ENCODE measurements at places on chromosomes 2 and 18. TPM values are rescaled to one million over a fixed set of nuclear protein-coding genes. Genes with fewer than 3 reads are reported as not detected.

- DNase-seq = no peak
Observed at GRCh38 chr2:174327841-174328113, 7.0 kb upstream of the SP9 start.

- no peak for DNase-seq
Observed at GRCh38 chr2:231614559-231615057, 21.9 kb downstream of the TEX44 start.

DNA sequence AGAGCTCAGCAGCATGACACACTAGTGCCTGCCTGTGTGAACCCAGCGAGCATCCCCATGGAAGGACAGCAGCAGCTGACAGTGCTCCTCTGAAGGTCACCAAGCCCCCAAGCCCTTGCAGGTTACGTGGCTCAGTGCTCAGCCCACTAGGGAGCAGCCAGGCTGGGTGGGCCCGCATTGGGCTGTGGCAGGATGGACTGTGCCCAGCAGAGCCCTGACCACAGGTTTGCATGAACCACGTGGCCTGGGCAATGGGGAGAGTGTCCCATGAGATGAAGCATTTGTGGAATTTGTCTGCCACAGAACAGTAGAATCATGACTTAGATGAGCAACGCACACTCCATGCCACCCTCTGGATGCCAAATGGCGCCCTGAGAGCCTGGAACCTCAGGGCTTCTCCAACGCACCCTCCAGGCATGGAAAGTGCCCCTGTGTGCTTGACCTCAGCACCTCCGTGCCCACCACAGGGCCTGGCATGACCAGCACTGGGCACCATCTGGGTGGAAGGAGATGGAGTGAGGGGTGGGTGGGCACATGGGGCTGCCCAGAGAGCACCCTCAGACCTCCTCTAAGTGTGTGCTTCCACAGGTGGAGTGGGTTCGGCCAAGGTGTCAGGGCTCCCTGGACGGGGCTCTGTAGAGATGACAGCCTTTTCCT lies 216.1 kb upstream of the RAB6C start:
- no peak for DNase-seq

GRCh38 chr2:225761396-225761795 lies 361.9 kb downstream of the NYAP2 start:
- DNase-seq = no peak

DNA sequence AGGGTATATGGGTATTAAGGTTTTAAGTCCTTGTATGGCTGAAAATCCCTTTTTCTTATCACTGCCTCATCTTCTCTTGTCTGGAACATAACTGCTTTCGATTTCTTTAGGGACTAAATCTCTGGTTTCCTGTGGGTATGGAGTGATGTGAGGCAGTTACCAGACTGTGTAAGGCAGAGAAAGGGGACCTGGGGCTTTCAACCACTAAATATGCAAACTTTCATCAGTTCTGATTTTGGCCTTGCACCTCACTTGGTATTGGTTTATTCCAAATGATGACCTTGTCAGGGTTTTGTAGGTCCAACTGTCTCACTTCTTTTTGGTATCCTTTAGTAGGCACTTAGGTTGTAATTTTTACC lies 9.3 kb downstream of the MAP4K4 start:
- no peak for DNase-seq

The OSR1 gene
- total RNA-seq = 0.45 TPM
